ENCODE measurements at places on chromosomes 3 and 15.

DNA sequence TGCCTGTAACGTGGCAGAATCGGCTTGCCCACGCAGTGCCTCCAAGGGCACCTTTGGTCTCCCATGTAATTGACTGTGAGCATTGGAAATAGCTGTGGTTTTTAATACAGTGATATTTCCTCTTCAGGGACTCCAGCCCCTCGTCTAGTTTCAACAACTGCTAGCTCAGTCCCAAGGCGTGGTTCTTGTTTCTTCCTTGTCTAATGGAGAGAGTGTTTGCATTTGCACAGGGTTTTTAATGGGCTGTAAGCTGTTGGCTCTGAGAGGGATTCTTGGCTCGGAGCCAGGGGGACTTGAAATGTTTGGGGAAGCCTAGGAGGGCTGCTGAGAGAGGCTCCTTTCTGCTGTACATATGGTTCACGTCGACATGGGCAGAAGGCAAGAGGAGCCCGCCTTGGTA, 86.2 kb downstream of the THSD4 start:
- no peak for DNase-seq

DNA sequence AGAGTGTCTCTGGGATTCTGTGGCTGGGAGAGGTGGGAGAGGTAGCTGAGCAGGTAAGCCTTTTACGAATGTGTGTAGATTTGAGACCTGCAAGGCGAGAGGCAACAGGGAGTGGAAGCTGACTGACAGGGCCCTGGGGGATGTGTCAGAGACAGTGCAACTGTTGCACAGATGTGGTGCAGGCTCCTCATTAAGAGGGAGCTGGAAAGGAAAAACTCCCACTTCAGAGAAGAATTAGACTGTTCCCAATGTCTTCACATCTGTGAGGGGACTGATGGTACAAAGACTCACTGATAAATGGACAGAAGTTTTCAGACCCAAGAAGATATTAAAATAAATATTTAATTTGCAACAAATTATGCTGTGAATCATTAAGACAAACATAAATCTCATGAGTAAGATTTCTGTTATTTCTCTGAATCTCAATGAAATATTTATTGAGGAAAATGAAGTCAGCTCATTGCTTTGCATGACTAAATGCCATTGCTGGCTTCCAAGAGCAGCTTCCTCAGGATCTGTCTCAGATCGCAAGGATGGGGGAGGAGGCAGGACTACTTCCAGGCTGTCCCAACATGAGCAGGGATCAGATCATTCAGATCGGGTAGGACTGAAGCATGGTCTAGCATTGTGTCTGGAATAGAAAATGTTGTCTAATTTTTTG, 127.3 kb upstream of the ROPN1 start:
- no peak for DNase-seq

- no peak for DNase-seq
Observed at GRCh38 chr15:74320352-74321247, 46.8 kb downstream of the CYP11A1 start.

DNA sequence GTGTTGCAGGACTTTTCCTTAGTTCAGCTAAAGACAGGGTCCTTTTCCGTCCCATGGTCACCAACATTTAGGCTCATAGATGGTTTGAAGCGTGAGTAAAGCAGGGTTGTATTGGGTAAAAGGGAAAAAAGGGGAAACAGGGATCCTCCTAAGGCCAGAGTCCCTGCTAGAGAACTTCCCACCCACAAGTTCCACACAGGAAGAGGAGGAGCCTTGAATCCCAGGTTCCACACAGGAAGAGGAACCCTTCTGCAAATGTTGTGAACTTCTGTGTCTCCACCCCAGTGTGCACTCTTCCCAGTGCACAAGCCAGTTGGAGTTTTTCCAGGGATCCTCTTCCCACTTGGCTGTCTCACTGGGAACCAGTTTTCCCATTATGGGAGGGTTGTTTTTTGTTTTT, 27.6 kb upstream of the ATP8B4 start:
- no peak for DNase-seq

DNA sequence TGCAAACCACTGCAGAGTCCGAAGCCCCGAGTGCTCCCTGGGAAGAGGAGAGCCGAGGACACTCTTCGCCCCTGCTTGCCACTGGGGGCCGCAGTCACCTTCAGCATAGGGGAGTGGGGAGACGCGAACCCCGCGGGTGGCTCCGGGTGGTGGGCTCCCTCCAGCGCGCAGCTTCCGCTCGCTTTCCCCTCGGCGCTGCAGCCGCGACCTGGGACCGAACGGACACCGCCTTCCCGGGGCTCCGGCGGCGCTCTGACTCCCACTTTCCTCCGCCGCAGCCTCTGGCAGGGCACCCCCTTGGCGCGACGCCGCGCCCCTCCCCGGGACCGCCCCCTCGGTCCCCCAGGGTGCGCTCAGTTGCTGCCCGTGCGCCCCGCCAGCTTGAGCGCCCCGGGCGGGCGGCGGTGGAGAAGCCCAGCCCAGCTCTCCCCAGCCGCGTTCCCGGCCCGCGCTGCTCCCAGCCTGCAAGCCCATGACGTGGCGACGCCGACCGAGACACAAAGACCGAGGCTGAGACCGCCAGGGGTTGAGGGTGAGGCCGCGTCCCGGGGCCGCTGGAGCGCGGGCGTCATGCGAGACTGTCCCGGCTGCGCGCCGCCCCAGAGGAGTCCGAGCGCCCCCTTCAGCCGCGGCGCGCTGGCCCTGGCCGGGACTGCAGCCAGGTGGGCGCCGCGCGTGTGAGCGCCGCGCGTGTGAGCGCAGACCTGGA, at the start of gene MINAR1:
Gene MINAR1, plus strand, starts transcription at position 701 of the 709 bp plus-strand sequence. CDS start 23,812 bp downstream, outside the sequence.
- peak; percentile 81 for DNase-seq

DNA sequence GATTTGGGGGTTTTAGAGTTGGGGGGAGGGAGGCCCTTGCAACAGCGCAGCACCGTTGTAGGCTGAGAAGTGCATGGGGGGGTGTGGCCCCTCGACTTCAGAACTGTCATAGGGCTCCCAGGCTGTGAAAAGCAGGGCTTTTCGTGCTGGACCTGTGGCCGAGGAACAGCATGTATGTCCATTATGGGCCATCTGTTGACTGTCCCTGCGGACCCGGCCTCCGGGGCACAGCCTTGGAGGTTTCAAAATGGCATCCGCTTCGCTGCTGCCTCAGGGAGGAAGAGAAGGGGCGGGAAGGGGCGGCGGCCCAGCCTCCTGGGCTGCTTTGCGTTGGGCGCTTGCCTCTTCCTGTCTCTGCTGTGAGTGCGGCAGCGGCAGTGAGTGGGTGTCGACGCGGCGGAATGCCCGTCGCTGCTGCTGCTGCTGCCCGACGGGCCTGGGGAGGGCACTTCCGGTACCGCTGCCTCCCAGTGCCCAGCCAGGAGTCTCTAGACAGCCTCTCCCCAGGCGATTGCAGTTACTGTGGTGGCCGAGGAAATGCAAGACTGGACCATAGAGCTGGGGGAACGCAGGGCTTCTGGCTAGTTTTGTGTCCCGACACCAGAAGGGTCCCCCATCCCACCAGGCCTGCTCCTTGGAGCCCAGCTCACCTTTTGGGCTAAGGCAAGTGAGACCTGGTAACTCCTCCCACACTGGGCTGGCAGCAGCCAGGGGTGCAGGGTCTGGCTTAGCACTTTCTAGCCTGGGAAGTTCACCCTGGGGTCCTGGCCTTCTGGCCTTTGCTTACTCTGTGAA, 1.9 kb downstream of the GNAI2 start:
- DNase-seq: no peak

GRCh38 chr3:137789236-137789635, 25.1 kb downstream of the SOX14 start:
- DNase-seq: no peak

GRCh38 chr3:23479026-23479425, 275.9 kb downstream of the UBE2E2 start:
- DNase-seq: no peak

DNA sequence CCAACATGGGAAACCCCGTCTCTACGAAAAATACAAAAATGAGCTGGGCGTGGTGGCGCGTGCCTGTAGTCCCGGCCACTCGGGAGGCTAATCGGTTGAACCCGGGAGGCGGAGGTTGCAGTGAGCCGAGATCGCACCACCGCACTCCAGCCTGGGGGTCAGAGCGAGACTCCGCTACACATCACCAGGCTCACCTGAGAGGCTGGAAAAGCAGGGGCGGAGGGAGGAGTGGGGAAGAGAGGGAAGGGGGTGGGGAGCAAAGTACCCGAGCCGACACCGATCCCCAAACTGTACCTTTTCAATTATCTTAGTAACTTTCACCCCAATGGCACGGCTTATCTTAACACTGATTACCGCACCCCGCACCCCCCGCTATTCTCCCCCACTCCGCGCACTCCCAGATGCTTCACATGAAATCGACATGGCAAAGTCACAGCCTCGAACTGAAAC, 46.4 kb upstream of the SYNM start:
- DNase-seq: no peak

DNA sequence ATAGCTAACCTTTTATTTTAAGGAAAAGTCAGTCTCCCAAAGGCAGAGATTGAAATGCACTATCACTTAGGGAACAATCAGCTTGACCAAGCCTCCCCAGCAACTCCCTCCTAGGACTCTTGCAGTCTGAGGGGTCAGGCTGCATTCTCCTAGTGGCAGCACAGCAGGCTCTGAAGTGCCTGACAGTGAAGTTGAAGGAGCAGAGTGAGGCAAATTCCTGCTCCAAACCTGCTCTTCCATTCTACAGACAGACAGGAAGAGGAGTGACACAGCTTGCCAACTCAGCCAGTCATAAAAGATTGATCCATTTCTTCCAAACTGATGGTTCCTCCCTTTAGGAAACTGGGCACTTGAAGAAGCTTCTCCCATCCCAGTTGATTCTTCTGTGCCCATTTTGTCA, 43.9 kb upstream of the SMAD3 start:
- DNase-seq: no peak

- DNase-seq: no peak
Observed at GRCh38 chr3:75001330-75001729, 386.9 kb upstream of the CNTN3 start.

GRCh38 chr15:73366766-73367623, 1.8 kb downstream of the HCN4 start:
- DNase-seq: no peak

DNA sequence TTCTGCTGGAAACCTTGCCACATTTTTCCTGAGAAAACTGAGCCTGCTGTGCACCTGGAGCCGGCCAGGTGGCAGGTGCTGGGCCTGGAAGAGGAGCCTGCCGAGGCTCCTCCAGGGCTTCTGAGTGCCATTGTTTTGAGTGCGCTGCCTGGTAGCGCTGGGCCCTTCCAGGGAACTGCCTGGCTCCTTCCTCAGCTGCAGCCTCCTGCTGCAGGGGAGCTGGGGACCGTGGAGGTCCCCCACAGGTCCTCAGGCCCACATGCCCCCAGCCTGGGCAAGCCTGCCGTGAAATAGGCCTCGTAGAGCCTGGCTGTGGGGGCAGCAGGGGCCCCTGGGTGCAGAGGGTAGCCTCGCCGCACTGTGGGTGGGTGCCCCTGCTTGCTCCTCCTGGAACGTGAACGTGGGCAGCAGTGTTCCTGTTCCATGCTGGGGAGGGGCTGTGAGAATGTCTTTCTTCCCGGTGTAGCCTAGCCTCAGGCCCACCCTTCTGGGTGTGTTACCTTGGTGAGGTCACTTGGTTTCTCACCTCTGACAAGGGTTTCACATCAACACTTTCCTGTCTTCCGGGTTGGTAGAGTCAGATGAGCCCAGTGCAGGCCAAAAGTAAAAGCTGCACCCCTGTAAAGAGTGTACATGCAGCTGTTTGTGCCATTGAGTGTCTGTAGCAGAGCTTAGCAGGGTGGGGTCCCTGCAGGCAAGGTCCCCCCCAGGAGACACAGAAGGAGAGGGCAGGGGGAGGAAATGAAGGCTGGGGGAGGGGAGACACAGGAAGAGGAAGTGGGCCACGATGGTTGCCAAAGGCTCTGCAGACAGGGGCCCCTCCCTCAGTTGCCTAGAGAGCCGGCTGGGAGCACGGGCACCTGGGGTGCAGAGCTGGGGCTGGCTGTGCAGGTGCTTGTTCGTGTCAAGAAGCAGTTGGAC, 34.5 kb downstream of the KLF13 start:
- no peak for DNase-seq
